ENCODE measurements at places on chromosomes 4 and X. TPM values are rescaled to one million over a fixed set of nuclear protein-coding genes. Genes with fewer than 3 reads are reported as not detected.

GUCY1B1 gene
- total RNA-seq, result not detected

SAT1 gene
- total RNA-seq, result 343 TPM

KLHL4 gene
- 0.64 TPM for total RNA-seq

MAGEA12 gene
- 115 TPM for total RNA-seq

DNAAF6 gene
- not detected for total RNA-seq

INTU gene
- 1.9 TPM for total RNA-seq

HMX1 gene
- total RNA-seq, result not detected
